ENCODE measurements at places on chromosomes 5 and 9. TPM values are rescaled to one million over a fixed set of nuclear protein-coding genes. Genes with fewer than 3 reads are reported as not detected.

The DAPK1 gene
- total RNA-seq = 21.1 TPM

The UTP15 gene
- 13.3 TPM for total RNA-seq

The FAM169A gene
- not detected for total RNA-seq

The EFNA5 gene
- 4.6 TPM for total RNA-seq

The GPR150 gene
- total RNA-seq = 0.20 TPM

The FBLL1 gene
- total RNA-seq = 0.29 TPM

The IL13 gene
- not detected for total RNA-seq

The PMPCA gene
- total RNA-seq = 33.6 TPM

The PHF24 gene
- total RNA-seq = 0.06 TPM

The PDE6A gene
- not detected for total RNA-seq

The CER1 gene
- total RNA-seq = not detected

The ZNF454 gene
- 2.0 TPM for total RNA-seq

The SV2C gene
- total RNA-seq = not detected

The IL33 gene
- 127 TPM for total RNA-seq

The GRXCR2 gene
- not detected for total RNA-seq

The SOHLH1 gene
- total RNA-seq = not detected

The TNFSF8 gene
- not detected for total RNA-seq

All from cardiac ventricle fibroblast (primary cell).